ENCODE measurements at places on chromosomes 1 and 21.

DNA sequence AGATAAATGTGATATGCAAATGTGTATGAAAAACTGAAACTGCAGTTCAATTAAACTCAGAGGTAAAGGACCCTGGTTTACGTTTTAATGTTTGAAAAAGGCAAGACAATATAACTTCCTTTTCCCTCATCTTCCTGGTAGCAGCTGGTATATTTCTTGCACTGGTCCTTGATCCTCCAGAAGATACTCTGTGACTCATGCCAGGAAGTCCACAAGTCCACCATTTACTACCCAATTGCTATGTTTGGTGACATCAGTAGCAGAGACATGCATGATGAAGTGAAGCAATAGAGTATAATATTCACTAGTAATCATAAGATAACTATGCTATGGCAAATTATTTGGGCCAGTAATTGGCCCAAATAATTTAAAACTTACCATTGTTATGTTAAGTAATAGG, 774.5 kb upstream of the NEGR1 start:
- DNase-seq = no peak

DNA sequence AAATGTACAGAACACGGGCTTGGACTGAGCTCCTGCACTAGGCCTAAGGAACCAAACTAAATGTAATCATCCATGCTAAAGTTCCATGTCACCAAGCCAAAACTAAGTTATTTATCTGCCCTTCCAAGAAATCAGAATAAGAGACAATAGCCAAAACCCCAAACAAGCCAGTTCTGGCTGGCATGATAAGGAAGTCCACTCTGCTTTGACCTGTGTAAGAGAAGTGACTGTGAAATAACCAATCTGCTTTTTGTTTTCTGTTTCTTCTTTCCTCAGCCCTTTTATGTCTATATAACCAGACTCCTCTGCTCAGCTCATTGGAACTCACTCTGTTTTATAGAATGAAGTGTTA, 15.1 kb downstream of the PLPPR5 start:
- DNase-seq = no peak

DNA sequence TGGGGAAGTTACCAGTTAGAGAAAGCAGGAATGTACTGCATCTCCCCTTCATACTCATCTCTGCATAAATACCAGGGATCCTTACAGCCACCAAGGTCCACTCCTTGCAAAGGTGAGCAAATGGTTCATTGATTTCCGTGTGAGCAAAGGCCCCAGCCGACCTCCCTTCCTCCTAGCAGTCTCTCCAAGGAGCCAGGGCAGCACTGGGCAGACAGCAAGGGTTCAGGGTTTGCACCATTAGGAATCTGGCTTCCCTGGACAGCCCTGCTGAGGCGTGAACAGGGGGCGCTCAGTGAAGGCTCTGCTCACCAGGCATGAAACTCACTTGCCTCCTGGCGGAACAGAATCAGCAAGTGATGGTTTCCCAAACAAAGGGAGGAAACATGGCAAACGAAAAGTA, 65.7 kb downstream of the MRPL37 start:
- DNase-seq = no peak

DNA sequence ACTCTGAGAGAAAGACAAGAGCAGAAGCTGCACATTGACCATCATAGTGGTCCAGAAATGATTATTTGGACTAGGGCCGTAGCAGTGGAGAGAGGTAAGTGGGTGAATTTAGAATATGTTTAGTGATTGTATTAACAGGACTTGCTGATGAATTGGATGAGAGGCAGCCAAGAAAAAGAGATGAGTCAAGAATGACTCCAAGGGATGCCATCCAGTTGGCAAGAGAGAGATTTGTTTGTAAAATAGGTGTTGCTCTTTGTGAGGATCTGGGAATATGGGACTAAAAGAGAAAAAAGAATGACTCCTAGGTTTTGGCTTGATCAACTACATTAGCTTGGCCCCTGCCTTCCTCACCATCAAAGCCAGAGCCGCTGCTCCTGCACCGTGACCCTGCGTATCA, 54.2 kb upstream of the ARTN start:
- peak; percentile 73 for DNase-seq

DNA sequence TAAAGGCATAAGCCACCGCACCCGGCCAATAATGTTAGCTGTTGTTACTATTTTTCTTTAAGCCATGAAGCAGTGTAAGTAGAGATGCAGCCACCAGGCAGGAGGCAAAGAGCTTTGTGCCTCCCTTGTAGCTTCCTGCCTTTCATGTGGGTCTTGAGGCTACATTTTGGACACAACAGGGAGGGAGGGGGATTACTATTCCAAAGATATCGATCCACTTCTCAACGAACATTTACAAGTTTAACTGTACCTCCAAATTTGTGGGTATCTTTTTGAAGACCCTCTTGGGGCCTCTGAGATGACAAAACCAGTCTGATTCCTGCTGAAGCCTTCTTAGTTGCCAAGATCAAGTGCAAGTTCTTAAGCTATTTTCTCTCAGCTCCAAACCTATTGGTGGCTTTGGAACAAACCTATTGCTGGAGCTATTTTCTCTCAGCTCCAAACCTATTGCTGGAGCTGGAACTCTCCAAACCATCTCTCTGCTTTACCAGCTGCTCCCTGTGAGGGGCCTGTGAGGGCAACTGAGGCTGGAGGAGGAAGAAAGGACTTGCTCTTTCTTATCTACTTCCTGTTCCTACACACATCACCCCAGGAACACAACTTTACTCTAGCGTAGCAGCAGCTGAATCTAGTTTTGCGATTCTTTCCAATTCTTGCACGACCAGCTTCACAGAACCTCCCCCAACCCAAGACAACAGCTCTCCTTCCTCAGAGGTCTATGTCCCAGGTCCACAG, 16.1 kb upstream of the RCAN3 start:
- DNase-seq = no peak

DNA sequence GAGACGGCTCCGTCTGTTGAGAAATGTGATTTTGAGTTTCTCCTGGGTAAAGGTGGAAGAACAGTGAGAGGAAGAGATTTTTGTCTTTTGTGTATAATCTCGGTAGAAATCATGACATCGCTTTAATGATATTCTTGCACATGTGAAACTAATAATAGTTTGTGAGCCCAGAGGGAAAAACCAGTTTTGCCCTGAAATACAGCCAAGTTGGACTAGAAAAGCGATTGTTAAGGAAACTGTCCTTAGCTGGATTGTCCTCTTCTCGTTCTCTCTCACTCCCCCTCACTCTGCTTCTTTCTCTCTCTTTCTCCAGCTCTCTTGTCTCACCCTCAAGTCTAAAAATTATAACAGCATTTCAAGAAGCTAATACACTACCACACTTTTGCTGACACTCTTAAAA, 17.1 kb downstream of the KCNJ6 start:
- no peak for DNase-seq

DNA sequence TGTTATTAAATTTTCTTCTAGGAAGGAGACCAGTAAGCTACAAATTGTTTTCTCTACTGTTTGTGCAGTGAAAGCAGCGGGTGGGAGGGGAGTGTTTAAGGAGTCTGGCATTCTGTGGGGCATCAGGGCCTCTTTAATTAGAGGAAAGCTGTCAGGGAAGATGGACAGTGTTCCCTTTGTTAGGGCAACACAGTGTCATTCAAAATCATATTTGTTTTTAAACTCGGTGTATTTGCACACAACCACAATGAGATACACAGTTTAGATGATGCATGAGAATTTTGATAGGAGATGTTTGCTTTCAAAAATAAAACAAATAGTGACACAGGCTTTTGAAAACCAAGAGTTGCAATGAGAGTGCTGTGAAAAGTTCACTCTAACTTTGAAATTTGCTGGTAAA, 15.1 kb upstream of the ST6GALNAC3 start:
- no peak for DNase-seq

- DNase-seq = no peak
These were observed 10.7 kb downstream of the FMO2 start for GRCh38 chr1:171195767-171196166.

DNA sequence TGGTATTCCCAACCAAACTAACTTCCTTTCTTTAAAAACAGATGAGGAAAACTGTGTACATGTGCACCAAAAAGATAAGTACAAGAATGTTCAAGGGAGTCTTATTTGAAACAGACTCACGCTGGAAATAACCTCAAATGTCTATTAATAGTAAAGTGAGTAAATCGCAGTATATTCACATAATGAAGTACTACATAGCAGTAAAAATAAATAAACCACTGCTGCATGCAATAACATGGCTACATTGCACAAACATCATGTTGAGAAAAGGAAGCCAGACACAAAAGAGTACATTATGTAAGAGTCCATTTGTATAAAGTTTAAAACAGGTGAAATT, 5.2 kb upstream of the DENND2D start:
- no peak for DNase-seq

GRCh38 chr1:168135921-168136708, 615 bp downstream of the GPR161 start:
- peak; percentile 31 for DNase-seq

- DNase-seq = no peak
These were observed 52.0 kb downstream of the AHDC1 start for GRCh38 chr1:27551953-27552312.

- DNase-seq = no peak
These were observed 7.9 kb upstream of the NLRP3 start for GRCh38 chr1:247408100-247408499.

DNA sequence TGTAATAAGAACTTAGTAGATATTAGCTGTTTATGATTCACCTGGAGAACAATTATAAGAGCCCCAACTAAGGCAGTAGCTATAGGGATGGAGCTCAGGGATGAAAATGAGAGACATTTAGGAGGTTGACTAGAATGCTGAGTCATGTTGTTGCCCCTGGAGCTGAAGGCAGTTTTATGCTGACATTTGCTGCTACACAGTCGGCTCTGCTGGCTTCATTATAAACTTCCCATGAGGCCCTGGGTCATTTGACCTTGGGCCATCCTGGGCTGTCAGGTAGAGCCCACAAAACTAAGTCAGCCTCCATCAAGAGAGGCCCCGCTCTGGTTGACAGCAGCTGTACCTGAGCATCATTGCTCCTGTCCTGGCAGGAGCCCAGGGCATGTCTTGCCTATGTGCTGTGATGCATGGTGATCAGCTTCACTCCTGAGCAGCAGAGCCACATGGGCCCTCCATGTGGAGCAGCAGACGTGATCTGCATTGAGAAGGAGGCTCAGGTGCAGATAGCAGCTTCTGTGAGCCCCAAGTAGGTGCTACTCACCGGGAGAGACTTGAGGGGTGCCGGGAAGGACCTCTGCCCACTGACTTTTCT, 112.4 kb downstream of the TBX19 start:
- peak; percentile 28 for DNase-seq
